ENCODE measurements at places on chromosomes 5 and 9.

DNA sequence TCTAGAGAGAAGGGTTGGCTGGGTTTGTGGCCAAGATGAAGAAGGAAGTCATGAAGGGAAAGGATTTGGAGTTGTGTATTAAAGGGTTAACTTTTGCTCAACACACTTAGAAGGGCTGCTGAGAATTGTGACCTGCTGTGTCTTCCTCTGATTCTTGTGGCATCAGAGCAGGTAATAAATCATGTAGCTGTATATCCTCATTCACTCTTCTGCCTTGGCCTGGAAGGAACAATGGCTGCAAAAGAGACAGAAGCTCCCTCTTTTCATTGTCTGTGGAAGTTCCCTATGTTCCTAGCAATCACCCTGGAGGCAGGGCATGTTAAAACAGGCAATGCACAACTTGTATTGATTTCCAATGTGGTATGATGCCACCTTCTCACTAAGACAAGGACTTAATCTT, 159.1 kb downstream of the LRRC70 start:
- no peak for DNase-seq

DNA sequence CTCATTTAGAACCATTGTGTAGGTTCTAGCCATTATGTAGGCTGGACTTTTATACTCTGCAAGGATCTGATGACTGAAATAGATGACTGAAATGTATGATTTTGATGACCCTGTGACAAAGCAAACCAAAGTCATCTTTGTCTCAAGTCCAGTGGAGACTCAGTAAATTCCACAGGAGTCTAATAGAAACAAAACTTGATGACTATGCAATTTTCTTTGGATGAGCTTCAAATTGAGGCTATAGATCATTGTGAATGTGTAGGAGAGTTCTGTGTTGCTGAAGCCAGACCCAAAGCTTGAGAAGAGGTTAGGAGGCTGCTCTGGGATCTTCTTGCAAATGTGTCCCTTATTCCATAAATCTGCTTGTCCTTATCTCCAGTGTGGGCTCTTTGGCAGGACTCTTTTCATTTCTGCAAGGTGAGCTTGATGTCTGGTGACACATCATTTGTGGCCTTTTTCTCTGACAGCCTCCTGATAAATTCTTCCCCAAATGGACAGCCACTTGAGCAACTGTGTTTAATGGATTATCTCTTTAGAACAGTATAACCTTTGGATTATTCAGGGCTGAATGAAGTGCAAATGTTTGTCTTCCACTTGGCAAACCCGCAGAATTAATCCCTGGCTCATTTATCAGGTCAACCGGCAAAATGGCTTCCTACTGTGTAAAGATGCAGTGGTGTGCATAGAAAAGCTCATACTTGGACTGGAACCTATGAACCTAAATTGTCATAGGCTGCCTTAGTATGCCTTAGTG, 235.1 kb upstream of the ANKH start:
- DNase-seq, result peak; percentile 1

DNA sequence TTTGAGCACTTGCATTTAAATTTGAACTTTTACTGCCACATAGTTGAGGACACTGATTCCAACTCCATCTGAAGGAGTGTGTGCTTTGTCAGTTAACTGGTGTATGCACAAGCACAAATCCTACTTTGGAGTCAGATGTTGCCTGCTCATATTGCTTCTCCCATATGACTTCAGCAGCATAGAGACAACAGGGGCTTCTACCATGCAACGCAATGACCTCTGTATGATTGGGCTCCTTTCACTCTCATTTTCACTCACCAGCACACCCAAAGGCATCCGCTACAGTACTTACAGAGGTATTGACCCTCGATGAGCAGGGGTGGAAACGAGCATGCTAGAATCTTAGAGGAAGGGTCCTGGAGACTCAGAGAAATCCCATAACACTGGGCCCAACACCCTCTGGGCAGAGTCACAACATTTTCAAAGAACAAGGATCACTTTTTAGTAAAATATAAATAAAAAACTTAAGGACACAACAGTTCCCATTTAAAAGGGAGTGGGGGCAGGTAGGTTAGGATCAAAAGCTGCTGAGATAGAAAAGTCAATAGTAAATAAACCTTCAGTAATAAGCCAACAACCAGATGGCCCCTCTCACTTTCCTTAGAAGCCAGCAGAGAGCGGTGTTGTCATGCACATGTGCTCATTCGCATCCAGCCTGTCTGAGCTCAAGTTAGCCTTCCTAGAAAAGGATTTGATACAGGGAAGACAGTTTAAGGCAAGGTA, 203.8 kb downstream of the SNCAIP start:
- DNase-seq, result peak; percentile 41

DNA sequence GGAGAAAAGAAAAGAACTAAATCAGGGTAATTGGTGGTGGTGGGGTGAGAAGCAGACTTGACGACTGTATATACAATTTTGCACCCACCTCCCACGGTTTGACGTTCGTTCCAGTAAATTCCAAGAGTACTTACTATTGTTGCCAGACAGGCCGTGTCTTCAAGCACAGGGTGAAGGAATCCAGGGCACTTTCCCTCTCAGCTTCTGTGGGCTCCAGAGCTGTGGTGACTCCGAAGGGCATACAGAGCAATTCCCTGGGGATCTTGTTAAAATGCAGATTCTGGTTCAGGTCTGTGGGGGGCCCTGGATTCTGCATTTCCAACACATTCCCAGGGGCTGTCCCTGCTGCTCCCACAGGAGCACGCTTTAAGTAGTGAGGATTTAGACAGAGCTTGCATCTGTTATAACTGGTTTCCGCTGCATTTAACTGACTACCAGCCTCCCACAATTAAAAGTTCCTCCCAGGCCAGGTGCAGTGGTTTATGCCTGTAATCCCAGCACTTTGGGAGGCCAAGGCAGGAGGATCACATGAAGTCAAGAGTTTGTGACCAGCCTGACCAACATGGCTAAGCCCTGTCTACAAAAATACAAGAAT, 49.3 kb upstream of the FANCC start:
- no peak for DNase-seq

DNA sequence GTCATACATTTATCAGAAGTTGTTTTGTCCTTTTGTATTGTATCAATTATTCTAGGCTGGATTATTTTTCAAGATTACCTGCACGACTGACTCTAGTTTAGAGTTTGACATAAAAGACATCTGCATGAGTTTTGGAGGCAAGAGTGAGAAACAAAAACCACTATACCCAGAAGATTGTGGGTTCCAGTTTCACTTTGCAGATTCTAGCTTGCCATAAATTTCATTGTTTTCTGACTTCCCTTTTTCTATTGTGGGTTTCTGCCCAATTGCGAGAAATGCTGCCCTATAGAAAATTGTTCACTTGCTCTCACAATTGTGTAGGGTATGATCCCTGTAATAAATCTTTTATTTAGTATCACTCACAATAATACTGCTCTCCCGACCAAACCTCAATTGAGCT, 1043.4 kb upstream of the CDH10 start:
- no peak for DNase-seq

- DNase-seq, result no peak
Measured at GRCh38 chr9:80061940-80062339, 490.2 kb downstream of the TLE4 start.

GRCh38 chr9:113582698-113583200, 119.2 kb downstream of the RGS3 start:
- no peak for DNase-seq

GRCh38 chr5:74356009-74356695, 284.4 kb downstream of the ENC1 start:
- no peak for DNase-seq

- DNase-seq, result no peak
Measured at GRCh38 chr5:6759401-6759800, 46.2 kb downstream of the TENT4A start.

DNA sequence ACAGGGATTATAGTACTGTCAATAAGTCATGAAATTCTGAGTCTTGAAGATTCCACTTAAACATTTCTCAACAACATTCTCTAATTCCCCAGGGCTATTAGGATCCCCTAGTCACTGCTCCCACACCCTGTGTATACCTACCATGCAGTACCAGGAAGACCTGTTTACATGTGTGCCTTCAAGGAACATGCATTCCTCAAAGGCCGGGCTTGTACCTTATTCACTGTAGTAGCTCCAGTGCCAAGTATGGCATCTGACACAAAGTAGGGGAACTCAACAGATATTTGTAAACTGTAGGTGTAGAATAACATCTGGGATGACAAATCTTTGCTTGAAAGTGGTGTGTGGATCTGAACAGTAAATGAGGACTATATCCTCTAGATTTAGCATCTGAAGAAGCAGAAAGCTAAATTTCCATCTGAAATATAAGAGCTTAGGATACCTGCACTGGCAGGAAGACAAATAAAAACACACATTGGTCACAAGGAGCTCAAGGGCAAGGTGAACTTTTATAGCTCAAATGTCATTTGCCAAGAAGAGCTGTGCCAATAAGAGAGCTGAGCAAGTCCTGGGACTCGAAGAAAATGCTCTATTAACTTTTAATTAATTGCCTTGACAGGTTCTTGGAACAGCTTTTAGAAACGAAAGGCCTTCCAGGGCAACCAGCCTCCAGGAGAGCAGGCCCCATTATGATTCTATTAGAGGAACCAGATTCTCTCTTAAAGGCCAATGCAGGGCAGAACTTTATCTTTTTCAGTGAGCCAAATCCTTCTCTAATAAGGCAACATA, 52.3 kb upstream of the MYOT start:
- no peak for DNase-seq

DNA sequence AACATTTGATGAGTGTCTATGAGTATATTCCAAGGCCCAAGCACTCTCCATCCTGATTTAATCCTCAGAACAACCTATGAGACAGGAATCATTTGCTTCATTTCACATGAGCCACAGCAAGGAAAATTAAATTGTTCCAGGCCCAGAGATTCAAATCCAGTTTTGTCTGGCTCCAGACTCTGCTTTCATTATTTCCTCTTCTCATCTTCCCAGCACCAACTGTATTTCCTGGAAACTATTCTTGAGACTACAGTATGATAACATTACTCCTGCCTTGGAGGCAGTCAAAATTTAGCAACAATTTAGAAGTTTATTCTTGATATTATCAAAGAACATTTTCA, 194.5 kb downstream of the ZNF608 start:
- no peak for DNase-seq

DNA sequence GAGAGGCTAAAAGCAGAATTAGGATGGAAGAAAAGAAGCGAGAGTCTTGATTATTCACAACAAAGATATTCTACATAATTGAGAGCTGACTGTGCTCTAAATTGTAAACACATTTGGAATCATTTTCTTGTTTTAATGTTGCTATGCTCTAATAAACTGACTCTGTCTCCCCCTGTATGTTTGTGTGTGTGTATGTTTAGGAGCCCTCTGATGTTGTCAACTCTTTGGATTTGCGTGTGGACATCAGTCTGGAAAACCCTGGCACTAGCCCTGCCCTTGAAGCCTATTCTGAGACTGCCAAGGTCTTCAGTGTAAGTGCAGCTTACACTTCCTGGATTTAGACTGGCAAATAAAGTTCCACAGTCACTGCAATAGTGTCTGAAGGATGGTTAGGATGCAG, 37.8 kb downstream of the MOCS2 start:
- DNase-seq, result no peak

DNA sequence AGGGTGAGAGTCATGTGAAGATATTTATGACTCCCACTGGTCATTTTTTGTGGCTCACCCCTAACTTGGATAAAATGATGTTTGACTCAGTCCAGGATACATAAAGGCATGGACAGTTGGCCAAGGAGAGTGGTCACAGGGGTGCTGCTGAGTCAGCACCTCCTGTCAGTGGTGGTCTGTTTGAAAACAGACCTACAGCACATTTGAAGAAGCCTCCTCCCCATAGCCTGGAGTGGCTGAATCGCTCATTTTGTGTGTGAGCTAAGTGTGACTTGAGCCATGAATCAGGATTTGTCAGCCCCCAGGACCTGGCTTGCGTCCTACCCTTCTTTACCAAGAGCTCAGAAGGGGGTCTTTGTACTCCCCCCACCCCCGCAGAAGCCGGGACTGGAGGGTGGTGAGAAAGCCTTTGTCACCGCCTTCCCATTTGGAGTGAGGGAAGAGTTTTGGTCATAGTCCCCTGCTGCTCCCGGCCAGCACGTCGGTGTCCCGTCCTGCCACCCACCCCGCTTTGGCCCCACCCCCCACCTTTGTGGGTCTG, 35.6 kb downstream of the TRIO start:
- DNase-seq, result no peak

DNA sequence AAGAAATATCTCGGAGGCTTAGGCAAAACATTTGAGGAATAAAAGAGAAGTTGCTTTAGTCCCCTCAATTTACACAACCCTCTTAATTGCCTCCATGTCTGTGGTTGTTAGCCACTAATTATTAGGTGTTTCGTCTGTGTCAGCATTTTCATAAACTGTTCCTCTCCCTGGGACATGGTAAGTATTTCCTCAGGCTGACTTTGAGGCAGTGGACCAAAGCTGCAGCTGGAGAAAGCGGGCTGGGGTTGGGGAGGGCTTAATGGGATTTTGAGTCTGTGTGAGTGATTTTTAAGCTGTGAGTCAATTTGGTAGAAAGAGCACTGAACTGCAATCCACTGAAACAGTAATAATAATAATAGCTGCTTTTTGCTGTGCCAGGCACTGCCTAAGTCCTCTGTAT, 13.0 kb upstream of the TTC1 start:
- no peak for DNase-seq

DNA sequence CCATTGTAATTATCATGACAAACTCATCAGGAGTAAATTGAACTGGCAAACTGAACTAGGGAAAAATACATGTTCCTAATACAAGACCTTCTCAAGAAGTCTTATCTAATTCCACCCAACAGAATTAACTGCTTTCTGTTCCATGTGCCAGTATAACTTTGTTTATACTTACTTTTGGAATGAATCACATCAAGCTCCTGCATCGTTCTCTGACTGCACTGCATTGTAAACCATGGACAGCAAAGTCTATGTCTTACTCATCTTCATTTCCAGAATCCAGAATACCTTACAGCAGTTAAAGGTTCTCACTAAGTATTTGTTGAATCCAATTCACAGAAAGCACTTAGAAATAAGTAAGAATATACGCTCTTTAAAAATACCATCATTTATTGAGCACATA, 102.8 kb downstream of the PLK2 start:
- no peak for DNase-seq

DNA sequence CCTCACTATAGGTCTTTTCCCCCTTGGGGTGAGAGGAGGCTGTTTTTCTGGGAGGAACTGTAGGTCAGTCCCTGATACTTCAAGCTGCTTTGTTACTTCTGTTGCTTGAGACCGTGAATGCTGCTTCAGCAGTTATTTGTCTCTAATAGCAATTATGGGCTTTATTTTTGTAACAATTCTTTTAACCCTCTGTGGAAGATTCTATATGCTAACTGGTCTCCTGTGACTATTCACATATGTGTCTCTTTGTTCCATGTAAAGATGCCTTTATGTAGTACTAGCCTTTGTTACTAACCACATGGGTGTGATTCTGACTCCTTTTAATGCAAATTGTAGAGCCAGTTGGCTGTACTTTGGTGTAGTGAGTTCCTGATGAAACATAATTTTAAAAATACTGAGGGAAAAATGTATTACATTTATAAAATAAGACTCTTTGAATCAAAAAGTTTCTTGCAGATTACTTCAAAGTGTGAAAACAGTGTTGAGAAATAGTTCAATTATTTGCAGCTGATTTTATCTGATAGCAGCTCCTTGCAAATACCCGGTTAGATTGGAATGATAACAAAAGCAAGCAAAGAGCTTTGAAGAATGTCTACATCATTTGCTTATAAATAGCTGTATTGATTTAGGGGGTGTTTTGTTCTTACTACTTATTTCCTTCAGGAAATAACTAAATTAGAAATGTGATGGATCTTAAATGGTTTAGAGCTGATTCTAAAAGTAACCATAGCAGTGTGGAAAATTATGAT, 46.6 kb downstream of the ANGPTL2 start:
- no peak for DNase-seq

GRCh38 chr9:88957526-88957925, 33.7 kb upstream of the S1PR3 start:
- DNase-seq, result no peak
